Lower lobe of right lung (tissue), 2 donors: ENCODE measurements at places on chromosomes 2 and 18. TPM values are rescaled to one million over a fixed set of nuclear protein-coding genes. Genes with fewer than 3 reads are reported as not detected.

DNA sequence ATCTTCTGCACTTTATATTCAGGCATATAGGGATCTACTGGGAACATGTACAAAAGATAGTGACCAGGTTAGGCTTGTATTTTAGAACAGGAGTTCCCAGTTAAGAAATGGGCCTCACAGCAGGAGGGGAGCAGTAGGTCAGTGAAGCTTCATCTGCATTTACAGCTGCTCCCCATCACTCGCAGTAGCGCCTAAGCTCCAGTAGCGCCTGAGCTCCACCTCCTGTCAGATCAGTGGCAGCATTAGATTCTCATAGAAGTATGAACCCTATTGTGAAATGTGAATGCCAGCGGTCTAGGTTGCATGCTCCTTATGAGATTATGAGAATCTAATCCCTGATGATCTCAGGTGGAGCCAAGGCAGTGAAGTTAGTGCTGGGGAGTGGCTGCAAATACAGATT, 224.4 kb upstream of the CYRIA start:
- no peak for DNase-seq

GRCh38 chr2:113282747-113283533, 4.2 kb upstream of the PAX8 start:
- peak; percentile 82 for DNase-seq

- DNase-seq, result peak; percentile 28
Measured at GRCh38 chr18:79944746-79945117, 6.7 kb downstream of the SLC66A2 start.

The COA5 gene
- 31.2 TPM for total RNA-seq

- no peak for DNase-seq
Measured at GRCh38 chr18:43279015-43279744, 1.9 kb upstream of the SYT4 start.

- no peak for DNase-seq
Measured at GRCh38 chr2:76251342-76251741, 540.6 kb upstream of the GCFC2 start.

DNA sequence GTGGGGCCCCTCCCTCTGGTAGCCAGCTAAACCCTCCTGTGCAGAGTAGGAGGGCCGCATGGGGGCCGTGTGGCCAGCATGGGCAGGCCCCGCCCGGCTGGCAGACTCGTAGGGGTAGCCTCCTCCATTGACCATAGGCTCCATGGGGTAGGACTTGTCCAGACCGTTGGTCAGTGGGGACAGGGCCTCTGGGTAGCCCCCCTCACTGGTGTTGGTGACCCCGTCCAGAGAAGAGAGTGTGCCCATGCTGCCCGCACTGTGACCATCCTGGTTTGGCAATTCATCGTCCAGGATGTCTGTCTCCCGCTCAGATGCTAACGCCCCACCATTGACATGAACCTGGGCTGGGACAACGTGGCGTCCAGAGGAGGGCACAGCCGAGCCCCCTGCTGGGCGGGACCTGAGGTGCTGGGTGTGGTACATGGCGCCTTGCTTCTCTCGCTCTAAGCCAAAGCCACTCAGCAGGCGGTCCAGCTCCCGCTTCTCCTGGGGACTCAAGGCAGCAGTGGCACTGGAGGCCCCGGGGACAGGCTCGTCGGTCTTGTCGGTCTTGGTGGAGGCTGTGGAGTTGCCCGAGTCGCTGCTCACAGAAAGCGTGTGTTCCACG, 154.3 kb downstream of the TNS1 start:
- no peak for DNase-seq

DNA sequence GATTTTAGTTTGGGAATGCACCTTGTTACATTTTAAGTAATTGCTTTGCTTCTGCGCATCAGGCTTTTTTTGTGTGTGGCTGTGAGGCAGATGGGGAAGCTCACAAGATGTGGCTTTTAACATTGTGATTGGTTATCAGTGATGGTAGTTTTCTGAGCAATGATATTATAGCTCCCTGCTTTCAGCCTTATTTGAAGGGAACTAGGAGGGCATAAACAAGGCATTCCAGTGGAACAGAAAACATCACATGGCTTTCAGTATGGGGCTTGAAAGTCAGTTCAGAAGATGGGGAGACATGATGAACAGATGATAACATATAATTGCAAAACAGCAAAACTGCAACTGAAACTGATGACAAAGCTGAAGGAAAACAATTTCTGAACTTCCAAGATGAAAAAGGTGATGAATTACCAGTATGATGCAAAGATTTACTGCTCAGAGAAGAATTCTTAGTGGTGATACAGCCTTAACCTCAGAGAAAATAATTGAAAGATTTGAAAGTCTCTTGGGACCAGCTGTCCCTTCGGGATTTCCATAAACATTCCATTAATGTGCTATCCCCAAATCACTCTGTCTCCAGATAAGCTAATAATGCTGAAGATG, 439.7 kb downstream of the RND3 start:
- DNase-seq, result no peak

The CRYGC gene
- not detected for total RNA-seq
